AG04449 (cell line): ENCODE measurements at places on chromosomes 5 and 9.
A peak's percentile ranks its signal among the peaks of the same experiment; 100 is the strongest.

DNA sequence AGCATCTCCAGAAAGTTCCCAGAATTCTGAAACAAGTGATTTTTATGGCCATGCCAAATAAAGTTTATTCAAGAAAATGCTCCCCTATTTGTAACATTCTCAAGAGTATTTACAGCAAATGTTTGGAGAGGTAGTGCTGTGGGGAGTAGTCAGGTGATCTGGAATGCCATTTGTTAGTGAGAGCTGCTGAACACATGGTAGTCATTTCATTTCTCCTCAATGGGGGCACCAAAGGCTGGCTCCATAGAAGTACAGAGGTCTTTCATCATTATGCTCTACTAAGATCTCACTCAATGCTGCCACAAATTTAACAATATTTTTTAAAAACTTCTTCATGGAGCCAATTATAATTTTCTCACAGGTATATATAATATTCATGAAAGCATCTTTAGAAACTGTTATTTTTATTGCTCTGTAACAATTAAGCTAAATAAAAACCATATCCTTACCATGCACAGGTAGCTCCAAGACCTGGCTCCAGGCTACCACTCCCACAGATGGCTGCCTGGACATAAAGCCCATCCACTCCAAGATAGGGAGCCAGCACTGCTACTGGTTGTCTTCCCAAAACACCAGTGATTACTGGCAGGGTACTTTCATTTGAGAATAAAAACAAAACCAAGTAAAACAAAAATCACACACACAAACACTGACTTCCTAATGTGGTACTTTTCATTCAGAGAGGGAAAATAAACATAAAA, 200.8 kb downstream of the PLK2 start:
- DNase-seq = no peak

DNA sequence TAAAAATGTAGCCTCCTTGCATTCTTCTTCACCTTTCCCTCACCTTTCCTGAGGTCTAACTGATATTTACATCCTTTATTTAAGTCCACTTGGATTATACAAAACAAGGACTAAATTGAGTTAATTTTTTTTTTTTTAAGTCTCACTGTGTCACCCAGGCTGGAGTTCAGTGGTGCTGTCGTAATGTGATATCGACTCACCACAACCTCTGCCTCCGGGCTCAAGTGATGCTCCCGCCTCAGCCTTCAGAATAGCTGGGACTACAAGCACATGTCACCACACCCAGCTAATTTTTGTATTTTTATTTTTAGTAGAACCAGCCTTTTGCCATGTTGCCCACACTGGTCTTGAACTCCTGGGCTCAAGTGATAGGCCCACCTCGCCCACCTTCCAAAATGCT, 195.3 kb downstream of the BNC2 start:
- no peak for DNase-seq

DNA sequence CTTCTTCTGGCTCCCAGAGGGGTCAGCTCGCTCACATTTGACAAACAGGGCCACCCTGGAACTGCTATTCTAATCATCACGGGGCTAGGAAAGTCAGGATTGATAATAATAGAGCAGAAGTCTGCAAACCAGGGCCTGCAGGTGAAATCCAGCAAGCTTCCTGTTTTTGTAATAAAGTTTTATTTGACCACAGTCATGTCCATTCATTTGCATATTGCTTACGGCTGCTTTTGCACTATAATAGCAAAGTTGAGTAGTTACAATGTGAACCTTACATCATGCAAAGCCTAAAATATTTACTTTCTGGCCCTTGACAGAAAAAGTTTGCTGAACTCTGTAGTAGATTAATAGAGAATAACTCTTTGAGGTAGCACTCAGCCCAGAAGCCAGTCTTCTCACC, 63.2 kb upstream of the CTXN3 start:
- DNase-seq = no peak

DNA sequence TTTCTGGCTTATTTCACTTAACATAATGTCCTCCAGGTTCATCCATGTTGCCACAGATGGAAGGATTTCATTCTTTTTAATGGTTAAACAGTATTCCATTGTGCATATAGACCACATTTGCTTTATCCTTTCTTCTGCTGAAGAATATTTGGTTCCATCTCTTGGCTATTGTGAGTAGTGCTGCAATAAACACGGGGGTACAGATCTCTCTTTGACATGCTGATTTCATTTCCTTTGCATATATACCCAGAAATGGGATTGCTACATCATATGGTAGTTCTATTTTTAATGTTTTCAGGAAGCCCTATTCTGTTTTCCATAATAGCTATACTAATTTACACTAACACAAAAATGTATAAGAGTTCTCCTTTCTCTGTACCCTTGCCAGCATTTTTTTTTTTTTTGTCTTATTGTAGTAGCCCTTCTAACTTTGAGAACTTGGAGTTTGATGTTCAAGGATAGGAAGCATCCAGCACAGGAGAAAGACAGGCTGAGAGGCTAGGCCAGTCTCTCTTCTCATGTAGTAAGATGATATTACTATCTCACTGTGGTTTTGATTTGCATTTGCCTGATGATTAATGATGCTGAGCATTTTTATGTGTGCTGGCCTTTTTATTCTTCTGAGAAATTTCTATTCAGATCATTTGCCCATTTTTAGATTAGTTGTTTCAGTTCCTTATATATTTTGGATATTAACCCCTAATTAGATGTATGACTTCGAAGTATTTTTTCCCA, 592.2 kb upstream of the ZNF608 start:
- no peak for DNase-seq

GRCh38 chr5:10635257-10635866, 71.5 kb downstream of the ANKRD33B start:
- DNase-seq = no peak

GRCh38 chr5:175609526-175609925, 48.3 kb upstream of the HRH2 start:
- no peak for DNase-seq

DNA sequence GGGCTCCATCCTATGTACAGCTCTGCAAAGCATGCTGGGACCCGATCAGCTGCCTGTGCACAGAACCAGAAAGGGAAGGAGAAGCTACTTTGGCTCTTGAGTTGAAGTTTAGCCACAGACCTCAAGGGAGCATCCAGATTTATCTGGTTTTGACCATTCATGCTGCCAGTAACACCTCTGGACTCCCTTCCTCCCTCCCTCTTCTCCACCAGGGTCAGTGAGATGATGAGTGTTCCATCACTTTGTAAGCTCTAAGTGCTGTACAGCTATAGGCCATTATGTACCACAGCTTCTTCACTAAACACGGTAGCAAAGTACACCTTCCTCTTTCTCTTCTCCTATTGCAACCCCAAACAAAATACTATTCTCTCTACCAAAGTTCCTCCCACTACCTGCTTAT, 77.9 kb downstream of the GLIS3 start:
- no peak for DNase-seq

DNA sequence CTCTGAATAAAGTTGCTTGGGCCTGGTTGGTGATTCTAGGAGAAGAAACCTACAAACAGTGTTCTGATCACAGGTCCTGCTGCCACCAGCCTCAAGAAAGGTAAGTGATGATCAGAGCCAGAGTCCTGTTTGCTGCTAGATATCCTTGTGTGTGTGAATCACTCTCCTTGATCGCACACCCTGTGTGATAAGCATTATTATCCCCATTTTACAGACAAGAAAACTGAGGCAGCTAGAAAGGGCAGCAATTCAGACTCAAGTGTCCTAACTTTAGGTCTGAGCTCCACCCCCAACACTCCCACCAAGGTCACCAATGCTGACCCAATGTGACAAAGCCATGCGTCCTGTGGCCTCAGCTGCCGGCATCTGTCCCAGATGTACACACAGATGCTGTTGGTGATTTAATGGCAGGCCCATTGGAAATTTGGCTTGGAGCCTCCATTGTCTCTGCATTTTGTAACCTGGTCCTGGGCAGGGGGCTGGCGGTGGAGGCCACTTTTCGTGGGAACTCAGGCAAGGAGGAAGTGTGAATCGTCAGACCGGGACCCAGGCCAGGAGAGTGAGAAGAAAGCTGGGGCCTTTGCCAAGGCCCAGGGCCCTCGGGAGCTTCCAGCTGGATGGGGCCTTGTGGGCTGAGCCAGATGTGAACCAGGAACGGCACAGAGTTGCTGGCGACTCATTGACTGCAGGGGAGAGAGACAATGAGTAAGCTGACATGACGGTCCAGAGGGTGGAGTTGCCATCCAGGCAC, 29.8 kb upstream of the GGTA1 start:
- peak; percentile 70 for DNase-seq

DNA sequence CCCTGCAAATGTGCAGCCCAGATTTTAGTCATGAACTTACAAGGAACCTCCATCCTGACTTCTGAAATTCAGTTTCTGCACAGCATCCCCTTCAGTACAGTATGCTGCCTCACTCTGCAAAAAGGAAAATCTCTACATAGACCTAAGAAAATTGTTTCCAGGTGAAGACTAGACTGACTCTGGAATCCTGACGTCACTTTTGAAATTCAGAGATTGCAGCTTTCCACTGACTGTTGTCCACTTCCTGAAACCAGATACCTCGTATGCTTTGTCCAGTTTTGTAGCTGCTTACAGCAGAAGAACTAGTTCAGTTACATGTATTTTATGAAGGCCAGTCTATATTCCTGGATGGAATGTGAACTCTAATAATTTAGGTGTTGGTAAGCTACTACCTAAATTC, 629.3 kb upstream of the ST8SIA4 start:
- DNase-seq = no peak

GRCh38 chr5:85813146-85813545, 804.6 kb upstream of the COX7C start:
- no peak for DNase-seq

DNA sequence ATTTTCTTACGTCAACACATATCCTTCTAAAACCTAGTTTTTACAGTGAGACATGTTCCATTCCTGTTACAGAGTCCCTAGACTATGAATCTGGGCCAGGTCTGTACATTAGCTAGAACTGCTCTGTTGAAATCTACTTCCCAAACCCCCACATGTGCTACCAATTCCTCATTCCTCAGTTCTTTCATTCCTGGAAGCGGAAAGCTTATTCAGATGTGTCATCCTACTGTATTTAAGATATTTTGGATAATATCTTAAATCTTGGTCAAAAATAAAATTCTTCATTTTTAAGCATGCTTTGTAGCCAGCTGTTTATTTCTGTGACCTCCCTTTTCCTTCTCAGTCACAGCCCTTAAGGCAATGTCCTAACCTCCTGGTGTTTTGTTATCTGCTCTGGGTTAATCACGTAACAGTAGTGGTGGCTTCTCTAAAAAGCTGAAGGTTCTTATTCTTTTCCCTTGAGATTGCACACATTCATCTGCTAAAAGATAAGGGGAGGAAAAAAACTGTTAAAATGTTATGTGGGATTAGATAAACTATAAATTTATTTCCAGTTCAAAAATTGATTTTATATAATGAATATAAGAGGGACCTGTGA, 35.6 kb downstream of the GLRX start:
- DNase-seq = no peak

- no peak for DNase-seq
Observed at GRCh38 chr5:145478651-145479050, 356.5 kb downstream of the PRELID2 start.

GRCh38 chr9:84323858-84324257, 16.7 kb downstream of the SLC28A3 start:
- DNase-seq = no peak

GRCh38 chr5:132458651-132459030, 31.9 kb downstream of the IRF1 start:
- DNase-seq = no peak

GRCh38 chr9:71920456-71921189, 9.2 kb downstream of the C9orf85 start:
- no peak for DNase-seq

DNA sequence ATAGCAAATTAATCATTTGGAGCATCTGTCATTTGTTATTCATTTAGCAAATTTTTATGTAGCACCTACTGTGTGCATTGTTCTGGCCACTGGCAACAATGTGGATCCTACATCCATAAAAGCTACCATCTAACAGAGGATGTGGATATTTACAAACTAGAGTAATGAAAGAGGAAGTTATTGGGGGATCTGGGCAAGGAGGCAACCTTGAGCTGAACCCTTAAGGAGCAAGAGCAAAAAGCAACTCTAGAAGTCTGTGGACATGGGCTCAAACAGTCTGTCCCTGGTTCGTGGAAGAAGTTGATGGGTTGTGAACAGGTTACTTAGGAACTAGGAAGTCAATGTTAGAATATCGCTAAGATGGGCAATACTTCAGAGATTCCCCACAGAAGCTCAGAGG, 259.9 kb downstream of the SYK start:
- DNase-seq = no peak

DNA sequence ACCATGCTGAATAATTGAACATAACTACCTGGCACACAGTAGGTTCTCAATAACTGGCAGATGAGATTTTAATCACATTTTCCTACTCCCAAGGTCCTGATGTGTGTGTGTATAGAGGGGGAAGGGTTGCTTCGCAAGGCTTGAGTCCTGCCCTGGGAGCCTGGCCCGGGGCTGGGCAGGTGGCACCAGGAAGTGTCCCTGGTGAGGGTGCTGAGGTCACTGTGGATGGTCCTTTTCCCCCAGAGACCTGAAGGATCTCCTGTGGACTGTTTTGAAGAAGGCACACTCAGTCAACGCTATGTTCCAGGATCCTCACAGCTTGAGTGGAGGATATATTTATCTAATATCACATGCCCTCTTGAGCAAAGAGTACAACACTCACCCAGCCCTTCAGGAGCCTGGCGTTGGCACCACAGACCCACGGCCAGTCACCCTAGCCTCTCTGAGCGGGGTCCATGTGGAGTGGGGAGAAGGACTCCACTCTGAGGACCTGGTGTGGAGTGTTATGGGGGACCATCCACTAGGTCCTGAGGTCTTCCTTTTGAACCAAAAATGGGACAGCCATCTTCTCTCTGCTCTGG, 177.8 kb downstream of the GABBR2 start:
- no peak for DNase-seq

- no peak for DNase-seq
Observed at GRCh38 chr9:36967997-36968396, 66.1 kb downstream of the PAX5 start.

GRCh38 chr9:83200531-83200930, 137.6 kb upstream of the RASEF start:
- no peak for DNase-seq

GRCh38 chr9:129183495-129184218, 5.6 kb upstream of the IER5L start:
- DNase-seq = no peak

- no peak for DNase-seq
Observed at GRCh38 chr9:20114974-20115373, 326.1 kb upstream of the SLC24A2 start.

GRCh38 chr9:129386812-129387177, 208.7 kb upstream of the IER5L start:
- DNase-seq = no peak

- no peak for DNase-seq
Observed at GRCh38 chr9:727767-728166, 113.7 kb upstream of the DMRT1 start.

DNA sequence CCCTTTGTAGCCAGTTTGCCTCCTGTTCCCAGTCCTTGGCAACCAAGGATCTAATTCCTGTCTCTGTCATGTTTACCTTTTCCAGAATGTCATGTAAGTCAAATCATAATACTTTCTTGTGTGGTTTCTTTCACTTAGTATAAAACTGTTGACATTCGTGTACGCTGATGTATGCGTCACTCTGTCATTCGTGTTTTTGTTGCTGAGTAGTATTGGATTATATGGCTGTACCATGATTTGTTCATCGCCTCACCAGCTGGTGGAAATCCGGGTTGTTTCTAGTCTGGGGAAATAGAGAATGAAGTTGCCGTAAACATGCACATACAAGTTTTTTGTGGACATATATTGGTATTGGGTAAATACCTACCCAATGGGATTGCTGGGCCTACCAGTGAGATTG, 97.4 kb downstream of the ANGPTL2 start:
- no peak for DNase-seq

GRCh38 chr5:111848476-111848875, 91.5 kb upstream of the NREP start:
- DNase-seq = no peak

- DNase-seq = peak; percentile 91
Observed at GRCh38 chr5:68484307-68485068, 268.9 kb downstream of the PIK3R1 start.
